ENCODE measurements at places on chromosomes 16 and 17. TPM values are rescaled to one million over a fixed set of nuclear protein-coding genes. Genes with fewer than 3 reads are reported as not detected.

- DNase-seq = no peak
Measured at GRCh38 chr17:4483012-4483840, 15.5 kb upstream of the SPNS2 start.

DNA sequence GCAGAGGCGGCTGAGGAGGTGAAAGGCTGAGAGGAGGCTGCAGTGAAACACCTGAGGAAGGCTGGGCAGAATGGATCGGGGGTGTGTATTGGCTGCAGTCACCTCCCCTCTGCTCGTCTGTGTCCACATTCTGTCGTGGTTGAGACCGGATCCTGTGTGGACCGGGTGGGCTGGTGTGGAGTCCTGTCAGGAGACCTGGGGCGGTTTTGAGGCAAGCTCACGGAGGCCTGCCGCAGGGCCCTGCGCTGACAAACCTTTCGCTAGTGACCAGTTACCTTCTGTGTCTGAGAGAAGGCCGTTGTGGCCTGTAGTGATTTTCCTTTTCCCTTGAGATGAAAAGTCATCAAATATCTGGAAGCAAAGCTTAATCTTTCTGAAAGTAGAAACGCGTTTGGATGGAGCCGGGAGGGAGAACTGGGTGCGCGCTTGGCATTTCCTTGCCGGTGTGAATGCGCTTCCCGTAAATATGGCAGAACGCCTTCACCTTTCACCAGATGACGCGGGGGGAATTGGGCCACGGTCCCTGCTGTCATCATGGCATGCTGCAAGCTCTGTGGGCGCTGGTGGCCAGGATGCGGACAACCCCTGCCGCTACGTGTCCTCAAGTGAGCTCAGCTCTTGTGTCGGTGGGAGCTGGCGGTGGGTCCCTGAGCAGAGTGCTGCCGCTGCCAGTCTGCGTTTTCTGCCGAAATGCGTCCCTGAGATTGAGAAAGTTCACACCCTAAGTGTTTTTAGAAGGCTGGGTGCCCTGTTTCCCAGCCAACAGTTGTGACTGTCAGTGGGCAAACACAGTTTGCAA, 6.3 kb downstream of the BANP start:
- no peak for DNase-seq

DNA sequence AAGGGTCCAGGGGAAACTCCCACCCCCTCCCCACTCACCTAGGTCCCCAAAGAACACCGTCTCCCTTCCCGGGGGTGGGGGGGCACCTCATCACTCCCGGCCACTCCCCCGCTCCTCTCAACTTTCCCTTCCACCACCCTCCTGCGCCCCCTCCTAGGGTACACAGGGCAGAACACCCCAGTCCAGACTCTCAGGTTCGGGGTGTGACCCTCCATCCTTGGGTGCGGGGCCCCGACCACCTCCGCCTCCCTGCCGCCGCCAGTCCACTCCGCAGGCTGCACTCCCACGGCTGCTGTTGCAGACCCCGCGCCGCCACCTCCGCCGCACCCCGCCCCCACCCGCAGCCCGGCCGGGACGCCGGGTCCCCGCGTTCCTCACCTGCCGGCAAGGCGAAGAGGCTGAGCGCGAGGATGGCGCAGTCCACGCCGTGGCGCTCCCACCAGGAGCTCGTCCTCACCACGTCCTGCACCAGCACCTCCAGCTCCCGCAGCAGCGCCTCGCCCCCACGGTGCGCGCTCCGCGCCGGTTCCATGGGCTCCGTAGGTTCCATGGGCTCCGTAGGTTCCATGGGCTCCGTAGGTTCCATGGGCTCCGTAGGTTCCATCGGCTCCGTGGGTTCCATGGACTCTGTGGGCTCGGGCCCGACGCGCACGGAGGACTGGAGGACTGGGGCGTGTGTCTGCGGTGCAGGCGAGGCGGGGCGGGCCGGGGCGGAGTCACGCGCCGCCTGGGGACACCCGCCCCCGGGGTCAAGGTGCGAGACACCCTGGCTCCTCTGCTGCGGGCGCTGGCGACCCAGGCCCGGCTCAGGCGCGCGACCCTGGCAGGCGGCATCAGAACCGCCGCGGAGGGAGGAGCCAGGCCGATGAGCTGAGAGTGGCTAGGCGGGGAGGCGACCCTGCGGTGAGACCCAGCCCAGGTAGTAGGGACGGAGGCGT, at the start of gene FADS6:
Gene FADS6 (minus strand): TSS at position 660 of the 938 bp plus-strand sequence. CDS start 38 bp downstream, at position 622.
- DNase-seq = no peak

- no peak for DNase-seq
Measured at GRCh38 chr16:78704416-78704815, 605.0 kb downstream of the WWOX start.

CEP295NL gene
- total RNA-seq = 1.2 TPM

Measured in frontal cortex (tissue), 4 donors.